ENCODE measurements at places on chromosomes 1 and 21. TPM values are rescaled to one million over a fixed set of nuclear protein-coding genes. Genes with fewer than 3 reads are reported as not detected.

DHRS3 gene
- 135 TPM for total RNA-seq

FAM72D gene
- total RNA-seq = 23.2 TPM

NIT1 gene
- total RNA-seq = 38.5 TPM

MARK1 gene
- not detected for total RNA-seq

TRIM45 gene
- total RNA-seq = 0.27 TPM

DNA sequence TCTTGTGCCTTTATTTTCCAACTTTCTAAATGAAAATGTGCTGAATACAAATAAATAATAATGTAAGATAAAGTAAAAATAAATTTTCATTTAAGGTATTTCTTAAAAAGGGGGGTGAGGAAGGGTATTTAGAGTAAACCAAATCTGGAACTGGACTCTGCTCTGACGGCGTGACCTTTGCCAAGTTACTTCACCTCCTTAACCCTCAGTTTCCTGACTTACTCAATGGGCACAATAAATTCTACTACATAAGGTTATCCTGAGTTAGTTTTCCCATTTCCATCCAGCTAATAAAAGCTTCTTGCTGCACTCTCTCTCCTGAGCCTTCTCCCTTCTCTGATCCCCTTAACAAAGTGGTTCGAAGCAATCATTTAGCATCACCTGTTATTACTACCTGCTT, 93.9 kb downstream of the NID1 start:
- H3K27ac ChIP-seq = peak overlapping the region; percentile 94
- no peak overlapping the region for H3K4me3 ChIP-seq
- no peaks in the 10 kb centered on the region for H3K27me3 ChIP-seq
- DNase-seq = no peak

DNA sequence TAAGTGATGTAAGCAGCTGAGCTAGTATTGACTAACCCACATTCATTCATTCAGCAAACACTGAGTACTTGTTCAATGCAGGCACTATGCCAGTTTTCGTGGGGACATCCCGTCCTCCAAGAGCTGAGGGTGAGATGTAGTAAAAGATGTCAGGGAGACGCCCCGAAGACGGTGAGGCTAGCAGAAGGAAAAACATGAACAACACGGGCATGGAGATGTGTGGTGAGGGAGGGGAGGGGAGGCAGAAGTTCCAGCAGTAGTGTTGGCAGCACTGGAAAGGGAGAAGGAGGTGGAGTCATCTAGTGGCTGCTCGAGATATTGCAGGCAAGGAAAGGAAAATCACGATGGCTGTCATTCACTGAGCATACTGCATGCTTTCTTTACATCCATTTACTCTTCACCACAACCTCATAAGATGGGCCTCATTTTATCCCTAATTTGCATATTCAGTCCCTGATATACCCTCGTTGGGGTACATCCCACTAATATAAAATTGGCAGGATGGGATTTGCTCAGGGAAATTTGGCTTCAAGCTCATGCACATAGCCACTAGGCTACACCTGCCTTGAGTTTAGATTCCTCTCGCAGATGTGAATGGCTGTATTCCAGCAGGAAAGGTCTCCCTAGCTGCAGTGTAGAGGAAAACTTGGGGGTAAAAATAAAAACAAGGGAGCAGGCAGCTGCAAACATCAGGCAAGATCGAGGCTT, 14.5 kb downstream of the PDZK1IP1 start:
- DNase-seq = peak; percentile 66
- no peak overlapping the region for H3K4me3 ChIP-seq
- no peak overlapping the region for H3K27ac ChIP-seq
- peaks cover 31% of the 10 kb centered on the region for H3K27me3 ChIP-seq
- H3K36me3 ChIP-seq = no peaks in the 10 kb centered on the region
- peaks cover 8% of the 10 kb centered on the region for H3K4me1 ChIP-seq

DNA sequence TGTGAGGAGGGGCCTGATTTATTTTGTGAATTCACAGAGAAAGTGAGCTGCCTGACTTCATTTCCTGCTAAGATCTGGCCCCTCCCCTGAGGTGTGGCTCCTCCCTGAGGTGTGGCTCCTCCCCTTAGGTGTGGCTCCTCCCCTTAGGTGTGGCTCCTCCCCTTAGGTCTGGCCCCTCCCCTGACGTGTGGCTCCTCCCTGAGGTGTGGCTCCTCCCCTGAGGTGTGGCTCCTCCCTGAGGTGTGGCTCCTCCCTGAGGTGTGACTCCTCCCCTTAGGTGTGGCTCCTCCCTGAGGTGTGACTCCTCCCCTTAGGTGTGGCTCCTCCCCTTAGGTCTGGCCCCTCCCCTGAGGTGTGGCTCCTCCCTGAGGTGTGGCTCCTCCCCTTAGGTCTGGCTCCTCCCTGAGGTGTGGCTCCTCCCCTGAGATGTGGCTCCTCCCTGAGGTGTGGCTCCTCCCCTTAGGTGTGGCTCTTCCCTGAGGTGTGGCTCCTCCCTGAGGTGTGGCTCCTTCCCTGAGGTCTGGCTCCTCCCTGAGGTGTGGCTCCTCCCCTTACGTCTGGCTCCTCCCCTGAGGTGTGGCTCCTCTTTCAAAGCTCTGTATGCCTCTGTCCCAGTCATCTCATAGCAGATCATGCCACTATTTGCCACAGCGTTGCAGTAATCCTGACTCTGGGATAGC, 26.9 kb upstream of the LRRC3 start:
- no peak overlapping the region for H3K27ac ChIP-seq
- no peaks in the 10 kb centered on the region for H3K36me3 ChIP-seq
- H3K4me3 ChIP-seq = no peak overlapping the region
- DNase-seq = peak; percentile 67

DNA sequence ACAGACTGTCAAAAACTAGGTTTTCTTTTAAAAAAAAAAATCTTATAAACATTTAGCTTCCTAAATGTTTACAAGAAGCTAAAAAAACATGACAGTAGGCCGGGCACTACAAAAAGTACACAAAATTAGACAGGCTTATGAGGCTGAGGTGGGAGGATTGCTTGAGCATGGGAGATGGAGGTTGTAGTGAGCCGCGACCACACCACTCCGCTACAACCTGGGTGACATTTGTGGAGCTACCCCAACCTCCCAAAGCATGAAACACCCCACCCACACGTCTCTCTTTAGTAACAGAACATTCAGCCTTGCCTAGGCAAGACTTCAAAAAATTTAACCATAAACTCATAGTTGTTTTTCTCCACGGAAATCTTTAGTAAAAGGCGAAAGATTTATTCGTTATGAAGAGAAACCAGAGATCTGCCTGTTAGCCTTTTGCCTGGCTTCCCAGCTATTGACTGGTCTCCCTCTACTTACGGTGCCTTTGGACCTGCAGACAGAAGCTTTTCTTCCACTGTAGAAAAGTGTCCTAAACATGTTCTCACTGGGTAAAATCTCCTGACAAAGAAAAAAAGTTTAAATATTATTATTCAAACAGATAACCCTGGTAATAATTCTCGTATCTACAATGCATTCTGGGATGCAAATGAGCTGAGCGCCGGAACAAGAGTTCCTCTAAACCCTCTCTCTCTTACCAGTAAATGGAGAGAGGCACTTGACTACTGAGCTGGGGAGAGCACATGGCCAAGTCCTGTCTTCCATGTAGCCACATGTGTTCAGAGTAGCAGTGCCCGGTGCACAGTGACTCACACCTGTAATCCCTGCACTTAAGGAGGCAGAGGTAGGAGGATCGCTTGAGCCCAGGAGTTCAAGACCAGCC, 9.2 kb downstream of the RNU5D-1 start:
- DNase-seq = peak; percentile 95
- H3K4me3 ChIP-seq = peak overlapping the region; percentile 72
- peaks cover 22% of the 10 kb centered on the region for H3K36me3 ChIP-seq
- peaks cover 4% of the 10 kb centered on the region for H3K27me3 ChIP-seq
- H3K4me1 ChIP-seq = peaks cover 74% of the 10 kb centered on the region
- peak overlapping the region; percentile 92 for H3K27ac ChIP-seq

DNA sequence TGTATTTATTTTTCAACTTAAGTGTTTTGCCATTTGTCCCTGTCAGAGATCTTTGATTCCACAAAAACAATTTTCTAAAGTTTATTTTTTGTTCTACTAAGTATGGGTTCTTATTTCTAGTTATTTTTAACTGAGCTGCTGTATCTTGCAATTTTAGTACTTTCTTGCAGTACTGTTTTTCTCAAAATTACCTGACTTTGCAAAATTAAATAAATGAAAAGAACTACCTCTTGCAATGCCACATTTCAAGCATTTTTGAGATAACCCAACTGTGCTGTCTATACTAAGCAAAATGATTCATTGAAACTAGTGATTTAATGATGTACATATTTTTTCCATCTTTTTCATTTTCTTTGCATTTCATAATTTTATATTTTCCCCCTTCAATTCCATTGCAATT, 71.5 kb upstream of the ADGRL2 start:
- no peaks in the 10 kb centered on the region for H3K36me3 ChIP-seq
- no peaks in the 10 kb centered on the region for H3K27me3 ChIP-seq
- H3K4me1 ChIP-seq = no peaks in the 10 kb centered on the region
- H3K4me3 ChIP-seq = no peak overlapping the region
- no peak overlapping the region for H3K27ac ChIP-seq

- H3K4me3 ChIP-seq = no peak overlapping the region
- H3K27ac ChIP-seq = no peak overlapping the region
- H3K4me1 ChIP-seq = peaks cover 65% of the 10 kb centered on the region
- H3K36me3 ChIP-seq = peaks cover 21% of the 10 kb centered on the region
- H3K27me3 ChIP-seq = no peaks in the 10 kb centered on the region
These were observed 61.3 kb downstream of the CD34 start for GRCh38 chr1:207849646-207850045.

GRCh38 chr1:7539769-7540175, 231.3 kb upstream of the VAMP3 start:
- H3K4me3 ChIP-seq = no peak overlapping the region
- no peaks in the 10 kb centered on the region for H3K4me1 ChIP-seq
- H3K27ac ChIP-seq = no peak overlapping the region
- no peaks in the 10 kb centered on the region for H3K27me3 ChIP-seq

DNA sequence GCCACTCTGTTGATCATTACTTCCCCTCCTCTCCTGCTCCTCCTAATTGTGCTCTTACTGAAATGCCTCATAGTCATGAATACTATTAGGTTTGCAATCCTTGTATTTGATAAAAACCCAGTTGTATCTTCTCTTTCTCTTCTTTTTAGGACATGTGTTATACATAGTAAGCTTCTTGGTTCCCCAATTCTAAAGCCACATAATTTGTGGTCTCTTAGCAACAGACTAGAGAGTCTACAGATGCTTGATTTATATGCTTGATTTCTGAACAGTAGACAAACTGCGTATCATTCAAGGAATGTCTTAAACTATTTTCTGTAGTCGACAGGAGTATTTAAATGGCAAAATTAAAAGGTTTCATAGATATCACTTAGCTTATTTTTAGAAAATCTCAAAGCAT, 1598.9 kb downstream of the PLA2G4A start:
- H3K36me3 ChIP-seq = no peaks in the 10 kb centered on the region
- no peak overlapping the region for H3K4me3 ChIP-seq
- H3K27me3 ChIP-seq = no peaks in the 10 kb centered on the region
- DNase-seq = no peak
- no peaks in the 10 kb centered on the region for H3K4me1 ChIP-seq

DNA sequence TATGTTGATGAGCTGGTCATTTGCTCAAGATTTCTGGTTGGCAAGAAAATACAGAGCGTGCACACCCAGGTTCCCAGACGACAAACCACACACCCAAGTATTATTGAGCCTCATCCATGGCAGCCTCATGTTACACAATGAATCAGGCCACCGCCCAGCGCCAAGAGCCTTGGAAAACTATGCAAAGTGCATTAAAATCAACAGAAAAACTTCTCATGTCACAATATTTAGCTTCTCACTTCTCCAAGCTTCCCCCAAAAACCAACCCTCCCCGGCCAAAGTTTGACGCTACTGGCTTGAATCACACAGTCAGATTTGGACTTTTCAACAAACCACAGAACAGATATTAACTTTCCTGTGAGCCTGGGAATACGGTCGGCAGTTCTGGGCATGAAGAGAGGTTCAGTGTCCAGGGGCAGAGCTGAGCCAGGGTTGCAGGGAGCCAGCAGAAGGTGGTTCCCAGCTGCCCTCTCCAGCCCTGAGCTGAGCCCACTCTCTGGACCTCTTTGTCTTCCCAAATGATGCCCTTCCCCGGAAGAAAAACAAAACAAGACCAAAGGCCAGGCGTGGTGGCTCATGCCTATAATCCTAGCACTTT, 71.1 kb downstream of the SETD4 start:
- peaks cover 15% of the 10 kb centered on the region for H3K27me3 ChIP-seq
- H3K27ac ChIP-seq = no peak overlapping the region
- no peak overlapping the region for H3K4me3 ChIP-seq

- no peaks in the 10 kb centered on the region for H3K4me1 ChIP-seq
- H3K27me3 ChIP-seq = no peaks in the 10 kb centered on the region
- DNase-seq = no peak
These were observed 35.8 kb downstream of the CELF3 start for GRCh38 chr1:151680826-151681225.

- no peaks in the 10 kb centered on the region for H3K36me3 ChIP-seq
- no peak overlapping the region for H3K4me3 ChIP-seq
- H3K4me1 ChIP-seq = no peaks in the 10 kb centered on the region
- no peak for DNase-seq
- peaks cover 3% of the 10 kb centered on the region for H3K27me3 ChIP-seq
- H3K27ac ChIP-seq = no peak overlapping the region
These were observed 61.1 kb upstream of the FBXO28 start for GRCh38 chr1:224052772-224053171.

DNA sequence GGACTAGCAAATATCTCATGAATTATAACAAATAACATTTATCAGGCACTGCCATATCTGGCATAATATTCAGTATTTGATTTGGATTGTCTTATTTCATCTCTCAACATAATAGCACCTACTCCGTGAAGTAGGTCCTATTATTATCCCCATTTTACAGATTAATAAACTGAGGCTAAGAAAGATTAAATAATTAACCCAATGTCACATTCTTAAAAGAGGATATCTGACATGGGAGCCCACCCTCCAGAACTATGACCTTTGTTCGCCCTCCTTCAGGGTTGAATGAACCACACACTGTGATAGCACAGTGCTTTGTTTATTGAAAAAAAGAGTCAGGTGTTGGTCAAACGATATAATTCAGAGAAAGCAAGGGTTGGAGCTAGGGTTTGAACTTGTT, 19.4 kb upstream of the MAGI3 start:
- no peak overlapping the region for H3K27ac ChIP-seq
- peaks cover 7% of the 10 kb centered on the region for H3K27me3 ChIP-seq
- H3K4me3 ChIP-seq = no peak overlapping the region

- H3K27me3 ChIP-seq = no peaks in the 10 kb centered on the region
- no peak overlapping the region for H3K27ac ChIP-seq
- no peaks in the 10 kb centered on the region for H3K4me1 ChIP-seq
- DNase-seq = no peak
- no peak overlapping the region for H3K4me3 ChIP-seq
These were observed 205.9 kb downstream of the DSCAM start for GRCh38 chr21:40641042-40641441.

- peaks cover 41% of the 10 kb centered on the region for H3K27me3 ChIP-seq
- no peaks in the 10 kb centered on the region for H3K4me1 ChIP-seq
- no peak for DNase-seq
- H3K4me3 ChIP-seq = no peak overlapping the region
These were observed 7.2 kb upstream of the GNG12 start for GRCh38 chr1:67840449-67840848.

GRCh38 chr21:25360593-25360992, 246.7 kb downstream of the MRPL39 start:
- H3K4me3 ChIP-seq = no peak overlapping the region
- no peaks in the 10 kb centered on the region for H3K36me3 ChIP-seq
- H3K27ac ChIP-seq = no peak overlapping the region
- no peaks in the 10 kb centered on the region for H3K27me3 ChIP-seq
- DNase-seq = peak; percentile 10

All from activated CD8-positive, alpha-beta T cell treated with anti-CD3 and anti-CD28 coated beads for 36 hours (primary cell).